ENCODE measurements at places on chromosomes 13 and 19. TPM values are rescaled to one million over a fixed set of nuclear protein-coding genes. Genes with fewer than 3 reads are reported as not detected.

DNA sequence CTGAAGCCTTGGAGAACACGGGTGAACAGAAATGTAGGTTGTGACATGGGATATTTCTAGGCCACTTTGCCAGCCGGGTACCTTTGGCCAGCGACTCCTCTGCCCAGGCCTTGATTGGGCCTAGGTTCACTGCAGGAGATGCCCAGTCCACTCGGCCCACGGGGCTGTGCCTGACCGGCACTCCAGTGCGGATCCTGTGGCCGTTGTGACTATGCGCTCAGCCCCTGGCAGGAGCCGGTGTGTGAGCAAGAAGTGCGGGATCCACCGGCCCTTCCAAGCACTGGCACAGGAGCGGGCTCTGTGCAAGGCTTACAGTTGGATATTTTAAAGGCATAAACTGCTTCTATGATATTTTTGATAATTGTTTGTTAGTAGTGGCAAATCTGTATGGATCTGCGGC, 1042.5 kb upstream of the PCDH9 start:
- no peak for DNase-seq

VSTM1 gene
- not detected for total RNA-seq

GRCh38 chr13:56713656-56714055, 427.1 kb upstream of the PRR20A start:
- no peak for DNase-seq

SELENOV gene
- not detected for total RNA-seq

DNA sequence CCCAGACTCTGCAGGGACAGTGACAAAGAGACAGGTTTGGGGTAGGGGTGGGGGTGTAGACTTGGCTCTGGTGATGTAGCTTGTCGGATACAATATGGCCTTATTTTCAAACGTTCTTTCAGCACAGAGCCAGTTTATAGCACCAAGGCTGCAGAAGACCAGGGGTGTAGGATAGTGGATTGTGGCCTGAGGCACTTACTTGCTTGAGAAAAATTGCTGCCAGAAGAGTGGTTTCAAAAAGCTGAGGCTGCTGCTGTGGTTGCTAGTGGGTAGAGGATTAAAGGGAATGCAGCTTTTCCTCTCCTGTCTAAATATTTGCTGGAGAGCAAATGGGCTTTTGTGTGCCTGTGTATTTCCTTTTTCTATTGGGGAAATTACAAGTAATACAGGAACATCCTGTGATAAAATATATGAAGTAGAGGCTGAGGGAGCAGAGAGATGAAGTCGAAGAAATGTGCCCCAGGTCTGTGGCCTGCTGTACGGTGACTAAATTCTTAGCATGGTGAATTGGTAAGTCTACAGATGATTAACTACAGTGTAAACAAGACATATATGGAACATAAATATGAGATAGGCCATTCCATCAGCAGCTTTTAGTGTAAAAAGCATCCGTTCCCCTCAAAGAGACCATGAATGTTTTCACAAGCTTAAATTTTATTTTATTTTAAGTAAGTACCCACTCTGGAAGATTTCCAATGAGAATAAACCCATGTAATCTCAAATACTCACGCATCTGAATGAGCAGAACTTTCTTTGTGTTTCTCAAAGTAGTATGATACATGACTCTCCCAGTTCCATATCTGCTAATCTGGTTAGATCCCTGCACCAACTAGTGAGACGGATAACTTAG, 112.9 kb downstream of the LRCH1 start:
- DNase-seq, result no peak

C13orf42 gene
- not detected for total RNA-seq

DNA sequence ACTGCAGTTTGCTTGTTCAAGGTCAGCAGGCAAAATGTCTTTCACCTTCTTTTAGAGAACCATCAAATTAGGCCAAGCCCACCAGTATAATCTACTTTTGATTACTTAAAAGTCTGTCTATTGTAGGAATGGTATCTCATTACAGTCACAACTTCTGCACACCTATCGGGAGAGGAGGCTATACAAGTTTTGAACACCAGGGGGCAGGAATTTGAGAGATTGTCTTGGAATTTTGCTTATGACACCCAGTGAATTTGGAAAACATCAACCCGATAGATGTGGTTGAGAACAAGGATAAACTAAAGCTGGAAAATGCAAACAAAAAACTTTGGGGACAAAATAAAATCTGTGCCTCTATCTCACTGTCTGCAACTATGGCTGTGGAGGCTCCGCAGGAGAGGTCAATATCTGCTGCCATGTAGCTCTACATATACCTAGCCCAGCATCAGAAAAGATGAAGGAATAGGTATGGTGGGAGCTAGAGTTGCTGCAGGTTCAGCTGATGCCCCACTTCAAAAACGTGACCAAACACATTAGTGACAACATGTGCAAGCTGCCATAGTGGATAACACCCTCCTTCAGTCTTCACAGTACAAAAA, 1299.2 kb upstream of the SPRY2 start:
- no peak for DNase-seq

- DNase-seq, result peak; percentile 62
Measured at GRCh38 chr13:93963266-93964145, 516.0 kb downstream of the DCT start.

RFPL4A gene
- not detected for total RNA-seq

DNA sequence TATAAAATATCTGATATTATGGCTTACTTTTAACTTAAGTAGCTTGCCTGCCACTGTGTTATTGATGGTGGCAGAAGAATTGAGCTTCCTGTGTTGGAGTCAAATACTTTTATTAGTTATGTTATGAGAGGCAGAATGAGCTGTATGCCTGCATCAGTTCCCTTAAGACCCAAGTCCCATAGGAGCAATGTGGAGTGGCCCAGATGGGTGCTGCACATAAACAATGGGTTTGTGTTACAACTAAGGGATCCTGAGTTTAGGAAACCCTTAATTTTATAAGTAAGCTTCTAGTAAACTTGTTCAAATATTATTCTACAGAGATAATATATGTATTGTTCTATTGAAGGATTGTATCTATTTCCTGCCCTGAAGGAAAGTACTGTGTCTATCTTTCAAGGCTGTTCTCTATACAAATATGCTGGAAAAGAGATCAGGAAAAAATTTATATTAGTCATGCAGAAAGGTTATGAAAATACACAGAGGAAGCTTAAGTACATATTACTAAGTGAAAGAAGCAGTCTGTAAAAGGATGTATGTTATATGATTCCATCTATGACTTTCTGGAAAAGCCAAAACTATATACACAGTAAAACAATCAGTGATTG, 2018.0 kb upstream of the PCDH20 start:
- peak; percentile 75 for DNase-seq

ZNF723 gene
- total RNA-seq, result not detected

GRCh38 chr13:34567597-34567996, 374.5 kb upstream of the NBEA start:
- DNase-seq, result no peak

- DNase-seq, result peak; percentile 16
Measured at GRCh38 chr13:48542581-48543341, 9.9 kb upstream of the RCBTB2 start.

DNA sequence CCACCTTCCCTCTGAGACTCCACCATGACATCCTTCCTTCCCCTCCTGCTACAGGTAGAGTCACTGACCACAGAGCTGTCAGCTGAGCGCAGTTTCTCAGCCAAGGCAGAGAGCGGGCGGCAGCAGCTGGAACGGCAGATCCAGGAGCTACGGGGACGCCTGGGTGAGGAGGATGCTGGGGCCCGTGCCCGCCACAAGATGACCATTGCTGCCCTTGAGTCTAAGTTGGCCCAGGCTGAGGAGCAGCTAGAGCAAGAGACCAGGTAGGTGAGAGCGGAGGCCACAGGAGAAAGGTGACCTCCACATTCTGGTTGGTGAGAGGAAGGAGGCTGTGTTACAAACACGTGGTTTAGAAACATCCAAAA, 27.6 kb downstream of the KCNC3 start:
- DNase-seq, result no peak

GRCh38 chr13:111577208-111577828, 256.9 kb downstream of the TEX29 start:
- DNase-seq, result no peak

FLT1 gene
- total RNA-seq, result 1.3 TPM

All from fibroblast of lung (primary cell).